ENCODE measurements at places on chromosomes 16 and 17.

DNA sequence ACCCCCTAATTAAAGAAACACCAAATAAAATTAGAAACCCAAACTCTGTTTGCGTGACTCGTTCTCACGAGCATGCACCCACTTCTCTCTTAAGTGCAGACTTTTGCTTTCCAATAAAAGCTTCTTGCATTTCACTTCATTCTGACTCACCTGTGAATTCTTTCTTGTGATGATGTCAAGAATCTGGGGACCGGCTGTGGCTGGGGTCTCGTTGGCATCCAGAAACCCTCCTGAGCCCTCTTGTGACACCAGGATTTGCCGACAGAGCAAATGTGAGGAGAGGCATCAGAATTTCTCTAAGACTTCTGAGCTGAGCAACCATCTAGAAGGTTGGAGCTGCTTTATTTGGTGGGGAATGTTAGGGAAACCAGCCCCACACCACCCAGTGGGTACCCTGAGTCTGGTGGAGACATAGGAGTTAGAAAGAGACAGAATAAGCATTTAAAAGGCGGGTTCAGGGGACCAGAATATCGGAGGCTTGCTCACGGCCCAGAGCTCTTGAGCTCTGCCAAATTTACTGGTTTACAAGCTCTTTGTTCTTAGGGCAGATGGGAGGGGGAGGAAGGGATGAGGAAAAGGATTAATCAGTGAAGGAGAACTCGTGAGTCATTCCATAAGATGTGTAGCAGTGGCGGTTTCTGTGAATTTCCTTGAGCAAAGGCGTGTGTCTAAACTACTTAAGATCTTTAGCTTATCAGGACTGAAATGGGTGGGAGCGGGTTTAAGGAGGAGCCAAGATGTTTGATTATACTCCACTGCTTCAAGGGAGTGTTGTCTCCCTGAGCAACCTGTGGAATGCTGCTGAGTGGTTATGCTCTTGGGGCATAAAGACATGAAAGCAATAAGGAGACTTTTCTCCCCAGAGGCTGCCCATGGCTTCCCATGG is 24.2 kb upstream of the TMC5 start:
- DNase-seq = peak; percentile 71

DNA sequence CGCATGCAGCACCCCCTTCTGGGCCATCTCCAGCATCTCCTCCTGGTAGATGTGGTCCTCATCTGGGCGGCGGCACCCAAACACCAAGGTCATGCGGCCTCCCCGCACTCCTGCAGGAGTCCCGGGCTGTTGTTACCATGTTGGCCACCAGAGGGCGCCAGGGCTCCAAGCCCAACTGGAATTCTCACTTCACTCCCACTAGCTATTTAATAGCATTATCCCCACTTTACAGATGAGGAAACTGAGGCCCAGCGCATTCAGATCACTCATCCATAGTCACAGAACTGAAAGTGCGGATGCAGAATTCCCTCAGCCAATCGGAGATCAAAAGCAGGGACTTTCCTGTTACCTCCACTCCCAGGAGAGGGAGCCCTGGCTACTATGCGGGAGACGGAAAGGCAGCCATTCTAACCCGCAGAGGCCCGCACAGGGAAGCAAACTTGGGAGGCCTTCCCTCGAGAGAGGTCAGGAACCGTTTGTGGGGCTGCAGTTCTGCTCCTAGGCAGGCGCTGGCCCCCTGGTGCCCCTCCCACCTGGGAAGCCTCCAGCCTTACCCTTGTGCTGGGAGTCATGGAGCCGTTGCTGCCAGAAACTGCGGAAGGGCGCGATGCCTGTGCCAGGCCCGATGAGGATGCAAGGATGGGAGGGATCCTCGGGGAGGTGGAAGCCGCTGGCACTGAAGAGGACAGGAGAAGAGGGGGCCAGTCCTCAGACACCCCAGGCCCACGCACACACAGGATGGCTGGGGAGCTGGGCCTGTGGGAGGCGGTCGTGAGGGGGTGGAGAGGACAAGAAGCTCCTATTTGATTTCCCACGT is 40.1 kb downstream of the NOS2 start:
- peak; percentile 21 for DNase-seq

- DNase-seq = no peak
These were observed 6.6 kb downstream of the COX6A2 start for GRCh38 chr16:31421587-31421986.

- DNase-seq = no peak
These were observed 70.2 kb downstream of the PARN start for GRCh38 chr16:14559809-14560241.

DNA sequence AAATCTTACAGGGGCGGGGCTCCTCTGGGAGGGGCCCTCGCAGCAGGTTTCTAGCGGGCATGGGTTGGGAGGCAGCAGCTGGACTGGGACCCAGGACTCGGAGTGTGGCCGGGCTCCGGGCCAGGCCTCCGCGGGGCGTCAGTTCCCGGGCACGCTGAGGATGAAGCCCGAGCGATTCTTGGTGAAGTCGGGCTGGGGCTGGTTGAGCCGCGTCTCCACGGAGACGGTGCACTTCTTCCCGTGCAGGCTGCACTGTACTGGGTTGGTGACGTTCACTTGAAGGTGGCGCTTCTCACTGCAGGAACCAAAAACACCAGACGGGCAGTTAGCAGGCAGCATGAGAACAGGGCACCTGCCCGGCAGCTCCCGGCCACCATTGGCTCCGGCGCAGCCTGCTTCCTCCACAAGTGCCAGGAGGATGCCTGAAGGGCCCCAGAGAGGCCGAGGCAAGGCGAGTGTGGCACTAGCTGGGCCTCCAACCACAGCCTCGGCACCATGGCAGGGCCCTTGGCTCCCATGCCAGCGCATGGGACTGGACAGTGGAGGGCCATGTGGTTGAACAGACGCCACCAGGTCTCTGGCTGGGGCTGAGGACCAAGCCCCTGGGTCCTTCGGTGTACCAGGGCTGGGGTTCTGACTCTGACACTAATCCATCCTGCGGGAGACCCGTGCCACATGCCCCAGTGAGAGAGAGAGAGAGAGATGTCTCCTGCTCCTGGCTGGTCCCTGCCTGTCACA is 8.0 kb downstream of the CDK5R1 start:
- no peak for DNase-seq

GRCh38 chr17:79042421-79043190 is 18.6 kb downstream of the C1QTNF1 start:
- DNase-seq = no peak

DNA sequence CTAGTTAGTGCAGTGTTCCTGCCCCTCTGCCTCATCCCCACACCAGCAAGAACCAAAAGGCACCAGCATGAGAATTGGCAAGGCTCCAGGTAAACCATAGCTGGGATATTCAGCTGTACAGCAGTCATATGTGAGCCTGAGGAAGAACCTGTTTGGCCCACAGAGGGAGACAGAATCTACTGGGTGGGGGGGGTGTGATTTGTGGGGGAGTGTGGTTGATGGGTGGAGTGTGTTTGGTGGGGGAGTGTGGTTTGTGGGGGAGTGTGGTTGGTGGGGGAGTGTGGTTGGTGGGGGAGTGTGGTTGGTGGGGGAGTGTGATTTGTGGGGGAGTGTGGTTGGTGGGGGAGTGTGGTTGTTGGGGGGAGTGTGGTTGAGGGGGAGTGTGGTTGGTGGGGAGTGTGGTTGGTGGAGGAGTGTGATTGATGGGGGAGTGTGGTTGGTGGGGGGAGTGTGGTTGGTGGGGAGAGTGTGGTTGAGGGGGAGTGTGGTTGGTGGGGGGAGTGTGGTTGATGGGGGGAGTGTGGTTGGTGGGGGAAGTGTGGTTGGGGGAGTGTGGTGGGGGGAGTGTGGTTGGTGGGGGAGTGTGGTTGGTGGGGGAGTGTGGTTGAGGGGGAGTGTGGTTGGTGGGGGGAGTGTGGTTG is 19.5 kb downstream of the MINK1 start:
- DNase-seq = no peak

DNA sequence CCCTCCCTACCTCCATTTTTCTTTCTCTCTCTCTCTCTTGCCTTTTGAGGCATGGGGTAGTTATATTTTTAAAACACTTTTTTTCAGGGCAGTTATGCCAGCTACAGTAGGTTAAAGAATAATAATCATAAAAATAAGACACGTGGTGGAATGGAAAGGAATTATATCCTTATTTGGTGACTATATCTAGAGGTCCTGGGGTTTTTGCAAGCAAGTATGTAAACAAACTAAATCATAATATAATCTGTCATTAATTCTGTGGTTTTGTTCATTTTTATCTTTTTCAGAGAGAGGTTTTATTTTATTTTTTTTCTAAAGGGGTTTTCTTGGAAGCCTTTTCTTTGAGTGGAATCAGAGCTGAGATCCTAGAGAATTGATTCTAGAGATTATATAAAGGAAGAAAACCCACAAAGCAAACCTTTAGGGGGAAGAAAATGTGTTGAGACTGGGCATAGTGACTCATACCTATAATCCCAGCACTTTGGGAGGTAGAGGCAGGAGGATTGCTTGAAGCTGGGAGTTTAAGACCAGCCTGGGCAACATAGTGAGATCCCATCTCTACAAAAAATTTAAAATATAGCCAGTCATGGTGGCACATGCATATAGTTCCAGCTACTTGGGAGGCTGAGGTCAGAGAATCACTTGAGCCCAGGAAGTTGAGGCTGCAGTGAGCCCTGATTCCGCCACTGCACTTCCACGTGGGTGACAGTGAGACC is 53.2 kb downstream of the NQO1 start:
- no peak for DNase-seq

DNA sequence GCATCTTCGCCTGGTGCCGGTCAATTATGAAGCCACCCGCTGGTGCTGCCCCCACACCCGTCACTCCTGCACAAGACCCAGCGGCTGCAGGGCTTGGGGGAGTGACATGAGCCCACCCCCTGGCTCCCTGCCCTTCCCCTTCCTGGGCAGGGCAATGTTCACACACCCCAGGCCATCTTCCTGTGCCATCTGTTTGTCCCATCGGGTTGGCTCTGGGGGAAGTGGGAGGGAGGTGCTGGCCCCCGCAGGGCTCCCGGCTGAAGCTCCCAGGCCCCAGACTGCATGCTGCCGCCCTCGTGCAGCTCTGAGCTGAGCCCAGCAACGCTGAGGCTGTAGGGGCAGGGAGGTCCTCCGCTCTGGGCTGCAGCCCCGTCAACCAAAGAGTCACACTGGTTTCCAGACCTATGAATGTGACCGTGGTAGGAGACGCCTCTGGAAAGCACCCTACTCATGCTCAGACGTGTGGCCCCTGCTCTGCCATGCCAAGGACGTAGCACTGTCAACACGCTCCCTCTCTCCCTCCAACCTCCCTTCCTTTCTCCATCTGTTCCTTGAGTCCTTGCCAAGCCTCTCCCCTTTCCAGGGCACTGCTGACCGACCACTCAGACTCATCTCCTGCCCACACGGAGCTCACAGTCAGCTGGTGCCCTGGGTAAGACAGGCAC is 140.4 kb downstream of the ENGASE start:
- DNase-seq = no peak

- no peak for DNase-seq
These were observed 235.7 kb upstream of the SDK2 start for GRCh38 chr17:73879987-73880386.

- DNase-seq = peak; percentile 79
These were observed 47.2 kb downstream of the HOXB1 start for GRCh38 chr17:48483471-48484131.

GRCh38 chr16:4836727-4837126 is 10.4 kb downstream of the GLYR1 start:
- no peak for DNase-seq

DNA sequence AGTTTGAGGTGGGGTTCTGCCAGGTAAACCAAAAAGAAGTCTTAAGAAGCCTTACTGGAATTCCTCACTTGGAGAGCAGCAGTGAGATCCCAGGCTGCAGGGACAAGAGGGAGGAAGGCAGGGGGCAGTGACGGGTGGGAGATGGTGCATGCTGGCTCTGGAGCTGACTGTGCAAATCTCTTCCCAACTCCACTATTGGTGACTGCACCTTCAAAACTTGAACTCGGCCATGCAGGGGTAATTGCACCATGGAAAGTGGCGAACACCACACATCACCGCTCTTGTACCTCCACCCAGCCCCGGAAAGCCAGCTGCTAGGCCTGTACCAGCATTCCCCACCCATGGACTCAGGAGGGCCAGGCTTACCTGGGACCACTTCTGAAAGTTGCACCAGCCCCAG is 51.4 kb upstream of the CDR2 start:
- no peak for DNase-seq

DNA sequence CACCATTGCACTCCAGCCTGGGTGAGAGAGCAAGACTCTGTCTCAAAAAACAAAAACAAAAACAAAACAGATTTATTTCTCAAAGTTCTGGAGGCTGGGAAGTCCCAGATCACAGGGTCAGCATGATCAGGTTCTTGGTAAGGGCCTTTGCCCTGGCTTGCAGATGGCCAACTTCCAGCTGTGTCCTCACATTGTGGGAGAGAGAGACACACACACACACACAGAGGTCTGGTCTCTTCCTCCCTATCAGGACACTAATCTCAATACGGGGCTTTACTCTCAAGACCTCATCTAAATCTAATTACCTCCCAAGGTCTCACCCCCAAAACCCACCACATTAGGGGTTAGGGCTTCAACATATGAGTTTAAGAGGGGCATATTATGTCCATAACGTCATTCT is 26.4 kb upstream of the TAOK1 start:
- no peak for DNase-seq

- no peak for DNase-seq
These were observed 411 bp downstream of the GGT6 start for GRCh38 chr17:4559966-4560365.

DNA sequence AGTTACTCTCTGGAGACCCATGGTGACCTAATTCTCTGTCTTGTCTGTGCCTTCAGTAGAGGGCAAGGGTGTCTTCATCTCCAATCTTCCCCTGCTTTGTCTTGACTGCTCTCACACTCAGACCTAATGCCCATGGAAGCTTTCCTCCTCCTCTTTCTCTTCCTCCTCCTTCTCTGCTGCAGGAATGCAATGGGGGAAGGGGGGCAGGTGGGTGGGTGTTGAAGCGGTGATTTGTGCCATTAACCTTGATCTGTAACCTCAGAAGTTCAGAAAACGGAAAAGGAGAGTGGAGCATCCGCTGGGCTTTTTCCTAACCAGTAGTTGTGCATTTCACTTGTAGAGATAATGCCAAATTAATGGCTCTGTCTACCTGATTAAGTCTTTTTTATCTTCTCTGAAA is 172.3 kb upstream of the CDH11 start:
- DNase-seq = no peak

- no peak for DNase-seq
These were observed 10.8 kb upstream of the G6PC1 start for GRCh38 chr17:42889809-42890208.

DNA sequence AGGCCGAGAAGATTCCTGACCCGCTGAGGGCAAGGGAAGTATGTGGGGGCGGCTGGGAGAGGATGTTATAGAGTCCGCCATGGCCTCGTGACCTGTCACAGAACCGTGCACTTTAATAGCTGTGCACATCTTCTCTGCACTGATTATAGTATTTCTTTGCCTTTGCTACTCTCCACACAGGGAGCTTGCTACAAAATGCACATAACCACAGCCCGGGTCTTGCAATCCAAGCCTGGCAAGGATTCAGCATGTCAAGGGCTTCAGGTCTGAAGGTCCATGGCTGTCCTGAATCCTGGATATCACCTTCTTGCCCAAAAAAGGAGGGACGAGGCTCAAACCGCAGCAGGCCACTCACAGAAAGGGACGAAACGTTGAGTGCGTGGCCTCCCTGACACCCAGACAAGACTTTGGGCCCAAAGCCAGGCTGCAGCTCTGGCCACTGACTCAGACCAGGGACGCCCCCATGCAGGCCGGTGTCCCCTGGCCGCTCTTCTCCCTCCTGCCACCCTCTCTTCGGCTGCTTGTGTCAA is 43.7 kb downstream of the USP22 start:
- peak; percentile 24 for DNase-seq

GRCh38 chr17:59244081-59244480 is 23.8 kb downstream of the GDPD1 start:
- no peak for DNase-seq

GRCh38 chr17:69581061-69581961 is 166.8 kb downstream of the MAP2K6 start:
- no peak for DNase-seq

- no peak for DNase-seq
These were observed 104.4 kb downstream of the VPS53 start for GRCh38 chr17:610276-610675.

Measured in lung (tissue), 17 donors.